Progenitor cell of endocrine pancreas (in vitro differentiated cells): ENCODE measurements at places on chromosomes 16 and 17.

DNA sequence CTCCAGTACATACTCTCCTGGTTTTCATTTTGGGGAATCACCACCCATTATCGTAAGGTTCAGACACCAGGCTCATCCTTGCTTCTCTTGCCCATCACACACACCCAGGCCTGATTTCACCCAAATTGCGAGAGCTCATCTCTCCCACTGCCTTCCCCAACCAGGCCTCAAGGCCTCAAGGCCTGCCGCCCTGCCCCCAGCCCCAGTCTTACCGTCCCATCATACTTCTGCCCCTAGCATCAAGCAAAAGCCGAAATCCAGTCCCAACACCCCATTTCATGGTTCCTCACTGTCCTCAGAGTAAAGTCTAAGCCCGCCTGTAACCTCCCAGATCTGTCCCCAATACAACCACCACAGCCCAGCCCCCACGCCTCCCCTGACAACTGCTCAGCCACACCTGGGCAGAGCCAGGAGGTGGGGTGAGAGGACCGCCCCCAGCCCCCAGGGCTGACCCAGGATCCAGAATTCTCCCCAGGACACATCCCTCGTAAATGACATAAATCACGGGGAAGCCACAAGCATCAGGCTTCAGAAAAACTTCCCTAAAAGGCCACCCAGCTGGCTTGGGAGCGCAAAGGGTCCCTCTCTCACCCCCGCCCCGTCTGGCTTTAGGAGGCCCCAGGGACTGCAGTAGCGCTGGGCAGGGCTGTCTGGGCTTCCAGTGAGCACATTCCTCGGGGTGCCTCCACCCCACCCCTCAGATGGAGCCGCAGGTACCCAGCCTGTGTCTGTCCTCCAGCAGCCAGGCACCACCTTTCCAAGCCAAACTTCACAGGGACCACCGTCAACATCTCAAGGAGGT lies 9.6 kb upstream of the P2RX1 start:
- DNase-seq, result no peak

DNA sequence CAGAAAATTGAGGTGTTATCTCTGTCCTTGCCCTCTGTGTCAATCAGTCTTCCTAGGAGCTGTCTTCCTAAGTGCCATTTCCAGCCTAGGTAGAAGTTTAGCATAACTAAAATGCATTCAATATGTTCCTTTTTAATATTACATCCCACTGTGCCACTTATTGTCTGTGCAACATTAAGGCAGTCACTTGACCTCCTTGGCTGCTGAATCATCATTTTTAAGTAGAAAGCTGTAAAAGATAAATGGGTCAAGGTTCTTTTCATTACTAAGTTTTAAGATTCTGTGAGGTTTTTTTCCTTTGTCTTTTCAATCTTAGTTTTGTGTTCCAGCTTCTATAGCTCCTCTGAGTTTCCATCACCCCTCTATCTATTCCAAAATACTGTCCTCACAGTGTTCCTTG lies 371.9 kb upstream of the SOX9 start:
- DNase-seq, result no peak

- no peak for DNase-seq
These were observed 60.3 kb downstream of the MRM1 start for GRCh38 chr17:36661688-36662087.

DNA sequence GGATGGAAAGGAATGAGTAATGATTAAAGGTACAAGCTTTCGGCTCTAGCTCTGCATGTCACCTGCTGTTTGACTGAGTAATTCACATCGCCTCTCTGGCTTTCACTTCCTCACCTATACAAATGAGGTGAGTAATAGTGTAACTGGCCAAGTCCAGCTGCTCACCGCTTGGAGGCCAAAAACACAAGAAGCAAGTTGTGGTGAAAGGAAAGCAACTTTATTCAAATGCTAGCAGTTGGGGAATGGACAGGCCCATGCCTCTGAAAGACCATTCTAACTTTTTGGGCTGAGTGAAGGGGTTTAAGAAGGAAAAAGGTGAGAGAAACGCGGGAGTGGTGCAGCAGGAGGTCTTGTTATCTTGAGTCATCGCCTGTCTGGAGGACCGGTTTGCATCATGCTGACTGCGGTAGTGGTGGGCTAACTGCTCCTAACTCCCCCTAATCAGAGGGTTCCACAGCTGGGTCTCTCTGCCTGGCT lies 45.7 kb upstream of the CSNK2A2 start:
- no peak for DNase-seq

GRCh38 chr16:55555436-55555835 lies 11.0 kb upstream of the CAPNS2 start:
- DNase-seq, result no peak

GRCh38 chr17:56679777-56680422 lies 86.4 kb downstream of the NOG start:
- DNase-seq, result no peak
